H54 (cell line): ENCODE measurements at places on chromosomes 5 and 9.
A peak's percentile ranks its signal among the peaks of the same experiment; 100 is the strongest.

DNA sequence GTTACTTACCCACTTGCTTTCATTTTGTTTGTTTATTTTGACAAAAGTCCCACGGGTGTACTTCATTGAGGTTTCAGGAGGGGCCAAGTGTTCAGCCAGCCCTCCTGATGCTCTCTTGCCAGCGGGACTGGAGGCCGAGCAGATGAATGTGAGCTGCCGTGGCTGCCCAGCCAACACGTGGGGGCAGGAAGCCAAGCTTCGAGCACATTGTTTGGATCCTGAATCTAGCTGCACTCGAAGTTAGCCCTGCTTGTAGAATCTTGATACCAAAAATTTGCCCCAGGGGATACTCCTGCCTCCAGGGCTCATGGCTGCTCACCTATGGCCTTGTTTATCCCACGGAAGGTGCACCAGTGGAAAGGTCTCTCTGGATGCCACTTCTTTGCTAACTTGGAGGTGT lies 49.3 kb downstream of the RASGEF1C start:
- DNase-seq: no peak

DNA sequence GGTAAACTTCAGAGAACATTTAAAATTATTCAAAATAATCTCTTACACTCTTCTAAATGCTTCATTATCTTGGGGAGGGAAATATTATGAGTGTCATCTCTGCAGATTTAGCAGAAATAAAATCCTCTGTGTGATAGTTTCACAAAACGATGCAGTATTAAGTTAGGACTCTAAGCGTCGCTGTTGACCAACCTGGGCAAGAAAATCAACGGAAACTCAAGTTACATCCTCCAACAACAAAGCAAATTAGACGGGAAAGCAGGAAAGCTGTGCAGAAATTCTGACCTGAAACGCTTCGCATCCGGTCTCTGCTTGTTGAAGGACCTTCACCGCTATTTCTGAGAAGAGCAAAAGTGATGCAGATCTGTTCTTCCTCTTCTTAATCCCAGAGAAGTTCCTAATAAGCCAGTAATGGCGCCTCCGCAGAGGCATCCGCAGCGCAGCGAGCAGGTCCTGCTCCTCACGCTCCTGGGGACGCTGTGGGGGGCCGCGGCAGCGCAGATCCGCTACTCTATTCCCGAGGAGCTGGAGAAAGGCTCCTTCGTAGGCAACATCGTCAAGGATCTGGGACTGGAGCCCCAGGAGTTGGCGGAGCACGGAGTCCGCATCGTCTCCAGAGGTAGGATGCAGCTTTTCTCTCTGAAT lies at the start of gene PCDHGA6:
PCDHGA6 (plus strand) TSS at position 219 of the 645 bp plus-strand sequence; CDS start at position 412, 193 bp downstream.
- DNase-seq: no peak

DNA sequence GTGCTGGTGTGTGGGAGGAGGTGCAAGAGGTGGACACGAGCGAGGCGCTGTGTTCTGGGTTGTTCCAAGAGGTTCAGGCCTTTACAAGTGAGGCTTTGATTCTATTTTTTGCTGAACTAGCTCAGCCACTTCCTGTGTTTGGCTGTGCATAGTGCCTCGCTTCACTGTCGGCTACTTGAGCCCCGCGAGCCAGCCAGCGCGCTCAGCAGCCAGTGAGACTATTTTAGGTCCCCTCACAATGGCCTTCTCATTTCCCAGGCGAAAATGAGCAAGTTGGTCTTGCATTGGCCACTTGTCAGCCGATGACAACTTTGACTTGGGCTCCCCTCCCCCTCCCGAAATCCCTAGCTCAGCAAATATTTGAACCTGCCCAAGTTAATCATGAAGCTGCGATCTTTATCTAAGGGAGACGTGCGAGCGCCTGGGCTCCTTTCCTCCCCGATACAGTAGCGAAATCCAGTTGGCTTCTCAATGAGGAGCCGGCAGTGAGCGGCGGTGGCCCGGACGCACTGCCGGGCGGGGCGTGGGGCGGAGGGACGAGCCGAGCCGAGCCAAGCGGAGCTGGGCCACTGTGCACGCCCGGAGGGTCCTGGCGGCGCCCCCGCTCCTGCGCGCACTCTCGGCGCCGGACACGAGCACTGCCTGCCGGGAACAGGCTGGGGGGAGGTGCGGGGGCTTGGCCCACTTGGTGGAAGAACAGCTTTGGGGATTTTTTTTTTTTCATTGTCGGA lies 72.6 kb downstream of the PIK3R1 start:
- no peak for DNase-seq

- no peak for DNase-seq
These were observed 284.7 kb downstream of the FANCC start for GRCh38 chr9:95032580-95033341.

GRCh38 chr5:152592416-152592815 lies 187.3 kb upstream of the NMUR2 start:
- DNase-seq: no peak

DNA sequence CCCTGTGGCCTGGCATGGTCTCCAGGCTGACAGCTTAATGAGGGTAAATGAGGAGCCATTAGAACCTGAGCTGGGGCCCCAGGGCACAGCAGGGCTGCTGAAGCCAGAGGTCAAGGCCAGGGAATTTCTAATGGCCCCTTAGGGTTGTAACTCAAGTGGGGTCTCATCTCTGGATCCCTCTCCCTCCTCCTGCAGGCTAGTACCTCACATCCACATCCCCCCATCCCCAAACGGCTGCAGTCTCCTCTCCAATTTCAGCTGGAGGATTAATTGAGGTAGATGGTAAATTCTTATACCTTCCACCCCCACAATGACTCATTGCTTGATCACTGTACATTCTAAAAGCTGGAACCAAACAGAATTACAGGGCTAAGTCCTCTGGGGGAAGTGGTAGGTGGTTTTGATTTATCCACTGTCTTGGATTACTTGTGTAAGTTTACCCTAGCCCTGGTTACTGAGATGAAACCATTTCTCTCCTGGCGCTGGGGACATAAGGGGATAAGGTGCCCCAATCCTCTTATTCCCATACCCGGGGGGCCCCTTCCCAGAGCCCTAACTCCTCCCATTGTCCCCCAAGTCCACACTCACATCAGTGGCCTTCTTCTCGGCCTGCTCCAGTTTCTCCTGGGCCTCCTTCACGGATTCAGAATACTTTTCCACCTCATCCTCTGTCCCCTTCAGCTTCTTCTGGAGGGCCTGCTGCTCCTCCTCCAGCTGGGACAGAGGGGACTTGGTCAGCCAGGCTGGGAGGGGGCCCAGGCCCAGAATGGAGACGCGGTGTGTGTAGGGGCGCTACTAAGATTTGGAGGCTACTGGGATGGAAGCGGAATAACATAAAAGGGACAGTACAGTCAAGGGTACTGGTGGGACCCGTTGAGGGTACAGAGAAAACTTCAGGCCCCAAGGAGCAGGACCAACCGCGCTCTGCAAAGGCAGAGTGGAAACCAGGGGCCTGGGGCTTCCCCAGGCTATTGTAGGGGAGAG lies 875 bp downstream of the TPM2 start:
- DNase-seq: peak; percentile 72

DNA sequence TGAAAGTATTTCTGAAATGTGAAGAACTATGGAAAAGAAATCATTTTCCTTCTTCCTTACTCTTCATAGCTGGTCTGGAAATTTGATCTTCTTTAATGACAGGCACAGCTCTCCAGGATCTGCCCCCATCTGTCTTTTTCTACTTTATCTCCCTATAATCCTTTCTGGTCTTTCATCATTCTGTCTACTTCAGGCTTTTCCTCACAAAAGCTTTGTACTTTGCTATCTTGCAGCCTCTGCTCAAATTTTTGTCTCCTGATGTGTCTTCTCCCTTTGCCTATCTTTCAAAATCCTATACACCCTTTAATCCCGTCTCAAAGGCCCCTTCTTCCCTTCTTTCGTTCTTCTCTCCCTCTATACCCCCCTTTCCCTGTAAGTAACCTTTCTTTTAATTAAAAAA lies 114.9 kb upstream of the ATP10B start:
- DNase-seq: no peak

GRCh38 chr9:109314011-109314531 lies 6.8 kb downstream of the EPB41L4B start:
- no peak for DNase-seq

- DNase-seq: no peak
These were observed 139.8 kb upstream of the SPEF2 start for GRCh38 chr5:35477911-35478310.

DNA sequence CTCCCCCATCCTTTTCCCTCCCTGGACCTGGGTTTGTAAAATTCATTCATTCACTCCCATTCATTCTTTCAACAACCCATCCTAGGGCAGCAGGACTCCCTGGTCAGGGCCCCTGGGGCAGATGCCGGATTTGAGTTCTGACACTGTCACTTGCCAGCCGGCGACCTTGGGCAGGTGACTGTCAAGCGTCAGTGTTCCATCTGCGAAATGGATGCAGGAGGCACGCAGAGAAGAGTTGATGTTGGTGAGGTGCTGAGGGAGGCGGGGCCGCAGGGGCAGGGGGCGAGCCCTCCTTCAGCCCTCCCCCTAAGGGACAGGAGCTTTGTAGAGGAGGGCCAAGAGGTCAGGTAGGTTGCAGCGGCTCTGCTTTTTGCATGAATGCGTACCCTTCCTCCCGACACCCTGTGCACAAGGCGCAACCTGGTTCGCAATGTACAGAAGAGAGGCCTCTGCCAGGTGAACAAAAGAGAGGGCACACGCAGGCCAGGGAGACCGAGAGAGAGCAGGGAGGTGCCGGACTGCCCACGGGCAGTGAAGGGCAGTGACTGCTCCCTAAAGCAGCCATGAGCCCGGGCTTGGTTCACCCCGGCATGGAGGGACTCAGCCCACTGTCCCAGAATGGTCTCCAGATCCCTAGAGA lies 128.1 kb downstream of the BARX1 start:
- DNase-seq: peak; percentile 12

GRCh38 chr5:80781356-80781755 lies 126.6 kb upstream of the DHFR start:
- DNase-seq: no peak

- no peak for DNase-seq
These were observed 6.6 kb downstream of the POC5 start for GRCh38 chr5:75710637-75711036.

GRCh38 chr9:81375187-81376100 lies 313.9 kb downstream of the TLE1 start:
- no peak for DNase-seq

GRCh38 chr5:138629392-138629791 lies 54.2 kb upstream of the HSPA9 start:
- DNase-seq: no peak

- peak; percentile 7 for DNase-seq
These were observed 17.0 kb downstream of the GRXCR2 start for GRCh38 chr5:145855763-145856267.

GRCh38 chr5:152532714-152533113 lies 127.6 kb upstream of the NMUR2 start:
- DNase-seq: peak; percentile 8

- no peak for DNase-seq
These were observed 179.8 kb downstream of the DOCK8 start for GRCh38 chr9:394347-395052.

- no peak for DNase-seq
These were observed 8.2 kb downstream of the ACSL6 start for GRCh38 chr5:132003170-132003744.

GRCh38 chr5:107705402-107706014 lies 34.8 kb upstream of the EFNA5 start:
- no peak for DNase-seq

DNA sequence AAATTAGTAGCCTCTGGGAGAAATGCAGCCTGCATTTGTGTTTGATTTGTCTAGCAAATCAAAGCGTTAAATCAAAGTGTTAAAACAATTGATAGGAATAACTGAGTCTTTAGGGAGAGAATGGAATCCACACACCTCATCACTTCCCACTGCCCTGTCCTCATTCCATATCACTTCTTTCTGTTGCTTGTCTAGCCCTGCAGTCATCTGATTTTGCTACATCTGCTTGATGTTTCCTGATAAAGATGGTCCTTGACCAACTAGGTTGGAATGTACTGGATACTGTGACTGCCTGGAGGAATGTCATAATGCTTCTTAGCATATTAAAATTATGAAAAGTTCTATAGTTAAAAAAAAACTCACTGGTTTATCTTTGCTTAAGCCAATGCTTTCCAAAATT lies 119.9 kb downstream of the DOCK2 start:
- no peak for DNase-seq

- no peak for DNase-seq
These were observed 44.4 kb downstream of the ZNF474 start for GRCh38 chr5:122173474-122174415.

- DNase-seq: no peak
These were observed 38.7 kb downstream of the ROPN1L start for GRCh38 chr5:10480237-10480985.

- DNase-seq: no peak
These were observed 30.4 kb downstream of the IRF1 start for GRCh38 chr5:132459983-132460838.

- DNase-seq: no peak
These were observed 188.2 kb downstream of the PAX5 start for GRCh38 chr9:36845844-36846243.

- no peak for DNase-seq
These were observed 31.2 kb downstream of the PTCD2 start for GRCh38 chr5:72351376-72351775.

- DNase-seq: no peak
These were observed 44.0 kb downstream of the PTCD2 start for GRCh38 chr5:72364171-72364570.

DNA sequence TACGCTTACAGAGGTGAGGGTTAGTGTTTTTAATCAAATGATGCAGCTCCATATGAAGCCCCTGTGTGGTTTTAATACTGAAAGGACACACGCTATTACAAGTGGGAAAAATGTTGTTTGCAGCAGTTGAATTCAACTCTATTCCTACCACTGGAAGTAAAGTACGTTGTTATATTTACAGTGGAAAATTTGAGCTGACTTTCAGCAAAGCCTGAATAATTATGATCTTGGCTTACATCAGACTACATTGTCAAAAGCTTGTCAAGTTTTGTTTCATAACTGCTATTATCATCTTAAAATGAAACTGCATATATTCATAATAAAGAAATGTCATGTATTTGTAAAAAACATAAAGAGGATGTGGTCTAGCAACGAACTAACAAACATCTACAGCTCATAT lies 818.5 kb downstream of the SEMA5A start:
- no peak for DNase-seq
